ENCODE measurements at places on chromosomes 16 and 17. TPM values are rescaled to one million over a fixed set of nuclear protein-coding genes. Genes with fewer than 3 reads are reported as not detected.

The CNGB1 gene
- not detected for total RNA-seq

The PLXDC1 gene
- total RNA-seq = 0.11 TPM

The PPM1E gene
- 2.1 TPM for total RNA-seq

The SCARF1 gene
- 2.1 TPM for total RNA-seq

The IL21R gene
- total RNA-seq = not detected

The CLEC10A gene
- total RNA-seq = not detected

The TBC1D3H gene
- not detected for total RNA-seq

The CNTROB gene
- 22.0 TPM for total RNA-seq

The SSTR5 gene
- not detected for total RNA-seq

The TEKT3 gene
- total RNA-seq = not detected

The OR2C1 gene
- not detected for total RNA-seq

The KRTAP16-1 gene
- total RNA-seq = not detected

The HSD17B2 gene
- 0.69 TPM for total RNA-seq

The AOC2 gene
- 0.89 TPM for total RNA-seq

The HOXB1 gene
- not detected for total RNA-seq

The SLC16A5 gene
- not detected for total RNA-seq

The MT1H gene
- not detected for total RNA-seq

The KCNJ12 gene
- 2.8 TPM for total RNA-seq

The RNF135 gene
- 20.4 TPM for total RNA-seq

The HIC1 gene
- total RNA-seq = 10.4 TPM

All from Daoy (cell line).